ENCODE measurements at places on chromosomes 1 and 21. TPM values are rescaled to one million over a fixed set of nuclear protein-coding genes. Genes with fewer than 3 reads are reported as not detected.
A peak's percentile ranks its signal among the peaks of the same experiment; 100 is the strongest.

Gene CDC20
- 280 TPM for total RNA-seq

DNA sequence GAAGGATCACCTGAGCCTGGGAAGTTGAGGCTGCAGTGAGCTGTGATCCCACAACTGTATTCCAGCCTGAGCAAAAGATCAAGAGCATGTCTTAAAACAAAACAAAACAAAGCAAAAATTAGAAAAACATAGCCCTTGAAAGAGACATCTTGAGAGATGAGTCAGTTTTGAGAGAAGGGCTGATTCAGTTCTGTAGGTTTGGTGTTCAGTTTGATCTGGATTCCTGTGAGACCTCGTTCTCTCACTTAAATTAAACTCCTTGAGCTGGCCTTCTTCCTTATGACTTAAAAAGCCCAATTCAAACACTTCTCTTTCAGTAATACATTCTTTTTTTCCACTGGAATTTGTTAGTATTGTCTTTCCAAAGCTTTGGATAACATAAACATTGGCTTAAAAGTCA, 164.2 kb downstream of the NRIP1 start:
- no peak for DNase-seq

DNA sequence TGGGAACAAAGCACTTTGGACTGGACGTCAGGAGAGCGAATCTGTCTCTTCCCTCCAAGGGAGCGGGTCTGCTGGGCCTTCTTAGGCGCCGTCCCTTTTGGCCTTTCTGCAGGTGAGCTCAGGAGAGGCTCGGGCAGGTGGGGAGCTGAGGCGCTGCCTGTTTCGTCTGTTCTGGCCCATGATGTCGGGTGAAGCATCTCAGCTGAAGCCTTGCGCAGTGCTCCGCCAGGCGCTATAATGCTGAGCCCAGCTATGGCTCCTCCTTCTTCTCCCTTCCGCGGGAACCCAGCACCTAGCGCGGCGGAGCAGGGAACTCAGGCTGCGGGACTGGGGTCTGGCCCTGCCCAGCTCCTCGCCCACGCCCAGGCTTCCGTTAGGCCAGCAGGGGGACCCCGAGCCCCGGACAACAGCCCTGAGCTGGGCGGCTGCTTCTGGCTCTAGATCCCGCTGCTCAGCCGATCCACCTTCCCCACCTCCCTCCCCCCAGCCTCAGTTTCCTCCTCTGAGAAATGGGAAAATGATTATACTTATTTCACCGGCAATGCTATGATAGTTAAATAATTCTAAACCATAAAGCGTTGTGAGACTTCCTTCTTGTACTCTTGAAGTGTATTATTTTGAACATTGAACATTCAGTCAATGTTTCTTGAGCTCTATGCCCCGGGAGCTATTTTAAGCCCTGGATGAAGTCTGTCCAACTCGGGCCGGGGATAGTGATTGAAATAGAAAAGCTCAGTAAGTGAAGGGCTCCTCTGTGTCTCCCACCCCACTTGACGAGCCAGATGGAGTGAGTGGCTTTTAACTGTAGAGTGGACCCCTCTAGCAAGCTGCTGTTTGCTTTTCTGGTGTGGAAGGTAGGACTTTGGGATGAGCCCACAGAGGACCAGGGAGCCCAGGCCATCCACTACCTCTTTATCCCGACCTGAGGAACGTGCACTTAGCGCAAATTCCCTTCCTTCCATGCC, 9.6 kb upstream of the ADORA1 start:
- DNase-seq: peak; percentile 95

DNA sequence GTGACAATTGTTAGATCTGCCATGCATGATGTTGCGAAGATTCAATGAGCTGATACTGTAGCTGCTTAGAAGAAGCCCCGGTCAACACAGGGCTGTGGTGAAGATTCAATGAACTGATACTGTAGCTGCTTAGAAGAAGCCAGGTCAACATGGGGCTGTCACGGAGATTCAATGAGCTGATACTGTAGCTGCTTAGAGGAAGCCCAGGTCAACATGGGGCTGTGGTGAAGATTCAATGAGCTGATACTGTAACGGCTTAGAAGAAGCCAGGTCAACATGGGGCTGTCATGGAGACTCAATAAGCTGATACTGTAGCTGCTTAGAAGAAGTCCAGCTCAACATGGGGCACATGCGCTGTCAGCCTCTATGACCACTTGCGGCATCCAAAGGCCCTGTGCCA, 18.8 kb upstream of the BACE2 start:
- no peak for DNase-seq

DNA sequence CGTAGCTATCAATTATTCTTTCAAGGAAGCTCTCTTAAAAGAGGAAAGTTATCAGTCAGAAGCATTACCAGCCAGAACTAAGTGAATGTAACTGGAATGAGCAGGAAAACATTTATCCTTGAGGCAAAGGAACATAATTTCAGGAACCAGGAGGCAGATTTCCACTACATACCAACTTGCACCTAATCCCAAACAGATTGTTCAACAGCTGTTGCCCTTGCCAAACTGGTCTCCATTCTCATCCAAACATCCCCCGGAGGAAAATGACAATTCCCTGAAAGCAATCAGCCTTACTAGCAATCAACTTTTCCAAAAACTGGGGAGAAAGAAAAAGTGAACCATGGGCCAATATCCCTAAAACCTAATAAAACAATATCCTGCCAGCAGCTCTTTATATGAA, 35.0 kb downstream of the ENAH start:
- DNase-seq: no peak
